ENCODE measurements at places on chromosomes 2 and 18.
A peak's percentile ranks its signal among the peaks of the same experiment; 100 is the strongest.

- DNase-seq: no peak
These were observed 123.1 kb downstream of the PRPF40A start for GRCh38 chr2:152594022-152594766.

- DNase-seq: no peak
These were observed 2.3 kb downstream of the CEP192 start for GRCh38 chr18:12993439-12993838.

DNA sequence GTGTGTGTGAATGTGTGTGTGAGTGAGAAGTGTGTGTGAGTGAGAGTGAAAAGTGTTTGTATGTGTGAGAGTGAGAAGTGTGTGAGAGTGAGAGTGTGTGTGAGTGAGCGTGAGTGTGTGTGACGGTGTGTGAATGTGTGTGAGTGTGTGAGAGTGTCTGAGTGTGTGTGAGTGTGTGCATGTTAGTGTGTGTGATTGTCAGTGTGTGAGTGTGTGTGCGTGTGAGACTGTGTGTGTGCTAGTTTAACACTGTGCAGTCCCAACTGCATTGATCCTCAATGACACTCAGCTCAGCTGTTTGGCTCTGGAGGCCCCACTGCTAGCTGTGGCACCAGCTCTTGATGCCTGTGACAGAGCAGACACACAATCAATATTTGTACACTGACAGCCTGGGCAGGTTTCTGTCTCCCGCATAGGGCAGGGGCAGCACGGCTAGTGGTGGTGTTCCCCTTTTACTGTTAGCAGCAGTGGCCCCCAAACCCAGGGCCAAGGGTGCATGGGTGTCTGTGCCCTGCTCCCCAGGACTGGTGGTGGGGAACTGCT is 135.0 kb downstream of the INHBB start:
- no peak for DNase-seq

DNA sequence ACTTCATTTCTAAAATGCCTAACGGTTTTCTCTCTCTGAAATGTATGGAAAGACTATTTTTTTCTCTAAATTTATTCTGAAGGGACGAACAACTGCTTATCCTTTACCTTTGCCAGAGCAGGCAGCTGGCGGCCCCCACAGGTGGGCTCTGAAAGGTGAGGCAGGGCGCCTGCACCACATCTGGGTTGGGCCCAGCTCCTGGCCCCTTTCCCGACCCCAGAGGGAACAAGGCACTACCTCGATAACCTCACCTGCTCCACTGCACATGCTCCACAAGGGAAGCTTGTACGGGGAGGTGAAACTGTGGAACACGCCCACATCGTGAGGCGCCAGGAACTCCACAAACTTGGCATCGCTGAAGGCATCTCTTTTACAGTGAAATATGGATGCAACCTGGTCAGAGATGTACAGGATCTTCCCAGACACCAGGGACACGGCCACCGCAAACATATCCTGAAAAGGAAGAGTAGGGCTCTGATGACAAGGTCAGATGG is 17.3 kb downstream of the PER2 start:
- no peak for DNase-seq

DNA sequence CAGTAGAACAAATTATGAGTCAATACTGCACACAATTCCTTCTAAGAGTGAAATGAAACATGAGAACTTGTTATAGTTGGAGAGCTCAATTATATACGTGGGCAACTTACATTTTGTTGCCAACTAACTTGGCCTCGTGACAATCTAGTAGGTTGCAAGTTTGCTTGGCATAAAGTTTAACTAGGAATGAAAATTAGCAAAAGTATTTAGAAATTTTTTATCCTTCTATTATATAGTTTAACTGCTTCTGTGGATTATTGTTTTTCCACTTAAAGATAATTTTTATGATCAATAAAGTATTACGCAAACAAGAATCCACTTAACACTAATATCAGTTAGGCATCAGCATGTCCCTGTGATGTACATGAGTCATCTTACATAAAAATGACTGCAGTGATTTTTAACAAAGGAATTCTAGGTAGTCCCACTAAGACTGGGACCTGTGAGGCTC is 41.1 kb downstream of the FAM124B start:
- DNase-seq: no peak

GRCh38 chr2:160465406-160465805 is 28.2 kb downstream of the RBMS1 start:
- DNase-seq: no peak

- DNase-seq: no peak
These were observed 40.6 kb upstream of the FN1 start for GRCh38 chr2:215476424-215476823.

- DNase-seq: peak; percentile 79
These were observed 55.3 kb upstream of the HK2 start for GRCh38 chr2:74778381-74779264.

- no peak for DNase-seq
These were observed 15.5 kb upstream of the PRKCE start for GRCh38 chr2:45636008-45636407.

DNA sequence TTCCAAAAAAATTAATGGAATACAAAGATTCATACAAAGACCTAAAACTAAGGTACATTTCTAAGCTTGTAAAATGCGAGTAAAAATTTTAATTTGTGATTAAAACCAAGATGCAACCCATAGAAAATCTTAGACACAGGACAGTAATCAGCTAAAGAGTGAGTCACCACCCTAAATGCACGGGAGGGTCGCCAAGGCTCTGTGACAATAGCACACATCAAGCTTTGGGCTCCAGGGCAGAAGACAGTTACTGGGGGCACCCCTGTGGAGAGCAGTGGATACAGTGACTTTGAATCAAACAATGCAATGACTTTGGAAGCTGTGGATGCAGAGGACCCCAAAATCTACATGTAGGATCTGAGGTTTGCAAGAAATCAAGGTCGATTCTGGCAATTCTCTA is 7.5 kb downstream of the FLACC1 start:
- no peak for DNase-seq

DNA sequence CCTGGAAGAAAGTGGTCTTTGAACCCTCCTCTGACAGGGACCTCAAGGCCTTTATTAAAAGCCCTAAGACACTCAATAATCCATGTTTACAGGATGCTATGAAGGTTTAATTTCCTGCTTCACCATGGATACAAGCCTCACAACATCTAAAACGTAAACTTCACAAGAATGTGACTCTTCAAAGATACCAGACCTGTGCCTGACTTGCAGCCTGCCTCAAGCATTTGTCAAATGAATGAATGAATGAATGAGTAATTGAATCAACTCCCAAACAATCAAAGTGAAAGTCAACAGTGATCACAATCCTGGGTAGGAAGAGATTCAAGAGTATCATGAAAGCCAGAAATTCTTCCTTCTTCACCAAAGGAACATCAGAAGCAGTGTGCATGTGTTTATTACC is 30.4 kb downstream of the KLF7 start:
- DNase-seq: no peak

DNA sequence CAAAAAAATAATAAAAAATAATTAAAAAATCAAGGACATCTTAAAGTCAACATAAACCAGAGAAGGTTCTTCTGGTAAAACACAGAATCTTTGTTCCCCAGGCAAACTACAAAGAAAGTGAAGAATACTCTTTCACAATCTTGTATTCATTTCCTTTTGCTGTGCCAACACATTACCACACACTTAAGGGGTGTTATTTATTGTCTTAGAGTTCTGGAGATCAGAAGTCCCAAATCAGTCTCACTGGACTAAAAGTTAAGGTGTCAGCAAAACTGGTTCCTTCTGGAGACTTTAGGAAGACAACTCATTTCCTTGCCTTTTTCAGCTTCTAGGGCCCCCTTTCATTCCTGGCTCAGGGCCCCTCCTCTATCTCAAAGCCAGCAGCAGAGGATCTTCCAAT is 12.2 kb upstream of the CAB39 start:
- no peak for DNase-seq

GRCh38 chr18:76658627-76659026 is 163.6 kb upstream of the ZNF516 start:
- DNase-seq: peak; percentile 70

GRCh38 chr2:45184606-45185005 is 175.4 kb upstream of the SIX2 start:
- DNase-seq: peak; percentile 87
